Cardiac septum (tissue), 1 donor: ENCODE measurements at places on chromosomes 1 and 21. TPM values are rescaled to one million over a fixed set of nuclear protein-coding genes. Genes with fewer than 3 reads are reported as not detected.

The DIO1 gene
- not detected for total RNA-seq

The PTGS2 gene
- total RNA-seq = 0.81 TPM

The RABGGTB gene
- 62.1 TPM for total RNA-seq

The FMO2 gene
- 19.8 TPM for total RNA-seq

- DNase-seq = no peak
Measured at GRCh38 chr1:167512046-167512654, 6.2 kb downstream of the CD247 start.

GRCh38 chr1:165369255-165369848 is 12.8 kb upstream of the LMX1A start:
- no peak for DNase-seq

- DNase-seq = no peak
Measured at GRCh38 chr1:116001739-116002487, 25.6 kb downstream of the SLC22A15 start.

GRCh38 chr1:92797961-92798360 is 13.1 kb upstream of the EVI5 start:
- no peak for DNase-seq

GRCh38 chr1:16248007-16248436 is 11.0 kb upstream of the CPLANE2 start:
- no peak for DNase-seq

DNA sequence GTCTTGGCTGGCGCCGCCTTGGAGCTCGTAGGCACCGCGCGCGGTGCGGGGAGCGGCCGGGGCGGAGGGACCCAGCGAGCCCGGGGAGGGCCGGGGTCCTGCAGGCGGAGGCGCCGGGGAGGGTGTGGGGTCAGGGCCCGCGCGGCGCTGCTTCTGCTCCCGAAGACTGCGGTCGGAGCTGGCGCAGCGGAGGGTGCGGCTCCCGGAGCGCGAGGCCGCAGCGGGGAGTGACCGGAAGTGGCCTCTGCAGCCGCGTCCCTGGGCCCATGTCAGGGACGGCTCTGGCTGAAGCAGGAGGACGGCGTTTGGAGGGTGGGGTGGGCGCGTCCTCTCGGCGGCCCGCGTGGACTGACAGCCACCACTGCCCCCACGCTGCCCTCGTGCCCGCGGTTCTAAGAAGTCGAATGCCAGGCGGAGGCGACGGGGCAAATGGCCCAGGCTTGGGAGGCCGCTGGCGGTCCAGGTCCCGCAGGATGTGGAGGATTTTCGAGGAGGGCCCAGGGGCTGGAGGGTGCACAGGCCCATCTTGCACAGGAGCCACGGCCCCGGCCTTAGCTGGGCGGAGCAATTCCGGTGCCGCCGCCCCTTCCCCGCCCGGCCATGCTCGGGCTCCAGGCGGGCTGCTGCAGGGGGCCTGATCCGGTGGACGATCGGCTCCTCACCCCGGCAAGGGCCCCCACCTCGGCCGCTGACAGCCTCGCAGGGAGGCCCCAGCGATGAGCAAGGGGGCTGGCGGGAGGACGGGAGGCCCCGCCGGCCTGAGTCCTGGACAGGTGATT is 7.7 kb upstream of the ZNF669 start:
- peak; percentile 86 for DNase-seq

- DNase-seq = no peak
Measured at GRCh38 chr1:39566441-39567137, 10.0 kb downstream of the PABPC4 start.

DNA sequence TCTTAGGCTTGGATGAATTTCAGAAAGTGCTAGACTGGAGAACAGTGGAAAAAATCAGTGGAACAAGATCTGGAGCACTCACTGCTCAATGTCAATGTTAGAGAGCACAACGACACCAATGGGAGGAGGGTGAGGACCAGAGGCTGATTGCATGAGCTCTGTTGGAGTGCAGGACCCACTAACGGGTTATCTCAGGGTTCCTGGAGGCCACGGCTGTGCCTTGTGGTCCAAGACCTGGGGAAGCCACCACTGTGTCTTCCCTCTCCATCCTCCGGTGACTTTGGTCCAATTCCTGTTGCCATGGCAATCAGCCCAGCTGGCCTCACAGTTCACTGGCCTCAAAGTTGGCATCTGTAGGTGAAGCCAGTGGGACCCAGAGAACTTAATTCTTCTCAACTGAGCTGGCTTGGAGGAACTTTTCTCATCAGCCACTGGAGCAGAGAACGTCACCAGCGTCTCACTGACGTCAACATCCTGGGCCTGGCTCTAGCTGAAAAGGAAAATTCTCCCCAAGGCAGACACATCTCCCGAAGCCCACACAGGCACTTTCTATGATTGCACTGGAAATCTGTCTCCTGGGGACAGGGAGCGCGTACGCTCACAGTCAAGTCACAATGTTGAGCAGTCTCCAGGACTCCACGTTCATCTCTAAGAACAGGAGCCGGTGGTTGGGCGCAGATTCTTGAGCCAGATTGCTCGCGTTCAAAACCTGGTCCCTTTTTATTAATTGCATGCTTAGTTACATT is 21.9 kb upstream of the GPR157 start:
- DNase-seq = no peak

DNA sequence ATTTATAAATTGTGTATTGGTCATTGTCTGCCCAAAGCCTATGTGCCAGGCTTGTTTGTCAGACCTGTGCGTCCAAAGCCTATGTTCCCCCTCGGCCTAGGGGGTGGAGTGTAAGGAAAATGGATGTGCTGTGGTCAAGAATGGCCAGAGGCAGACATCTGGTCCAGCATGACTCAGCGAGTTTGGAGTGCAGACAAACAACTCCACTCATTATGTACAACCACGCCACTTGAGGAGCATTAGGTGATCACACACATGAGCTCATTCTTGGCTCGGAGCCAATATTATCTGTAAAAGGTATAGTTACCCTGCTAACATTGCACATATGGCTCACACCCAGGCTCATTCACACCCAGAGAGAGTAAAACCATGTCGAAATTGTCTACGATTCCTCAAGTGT is 1047.6 kb upstream of the ADGRL4 start:
- DNase-seq = no peak
